ENCODE measurements at places on chromosomes 1 and 21.

GRCh38 chr1:227318016-227318852 is at the start of gene CDC42BPA:
TSS of gene CDC42BPA (minus strand) at chr1:227318492. CDS start at chr1:227317182, 1,310 bp downstream.
- DNase-seq = no peak
- no peak within 1 kb of the TSS for H3K4me3 ChIP-seq
- no peaks in the 10 kb centered on the region for H3K4me1 ChIP-seq
- no peak within 1 kb of the TSS for H3K27ac ChIP-seq
- no peaks in the 10 kb centered on the region for H3K36me3 ChIP-seq

DNA sequence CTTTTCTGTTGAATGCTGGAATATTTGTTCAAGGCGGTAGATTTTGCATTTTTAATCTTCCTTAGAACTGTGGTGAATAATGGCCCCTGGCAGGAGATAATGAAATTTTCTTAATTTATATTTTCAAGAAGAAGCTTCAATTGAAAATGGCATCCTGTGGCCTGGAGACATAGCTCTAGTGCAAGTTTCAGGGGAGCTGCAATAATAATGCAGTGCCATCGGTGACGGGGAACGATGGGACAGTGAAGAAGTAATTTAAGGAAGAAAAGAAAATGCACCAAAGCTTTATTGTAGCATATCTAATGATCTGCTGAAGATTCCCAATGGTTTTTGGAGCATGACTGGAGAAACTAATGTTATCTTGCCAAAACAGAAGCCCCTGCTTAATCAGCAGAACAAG is 128.4 kb downstream of the ADGRL2 start:
- no peak for DNase-seq
- H3K4me1 ChIP-seq = no peaks in the 10 kb centered on the region
- no peak overlapping the region for H3K4me3 ChIP-seq

- H3K36me3 ChIP-seq = peaks cover 55% of the 10 kb centered on the region
- H3K4me3 ChIP-seq = peak overlapping the region; percentile 45
These were observed 14.4 kb downstream of the CD55 start for GRCh38 chr1:207335695-207336363.

GRCh38 chr1:20767271-20767670 is 19.8 kb downstream of the HP1BP3 start:
- peaks cover 85% of the 10 kb centered on the region for H3K36me3 ChIP-seq
- no peak overlapping the region for H3K4me3 ChIP-seq
- no peak for DNase-seq
- H3K27me3 ChIP-seq = no peaks in the 10 kb centered on the region
- H3K4me1 ChIP-seq = no peaks in the 10 kb centered on the region

DNA sequence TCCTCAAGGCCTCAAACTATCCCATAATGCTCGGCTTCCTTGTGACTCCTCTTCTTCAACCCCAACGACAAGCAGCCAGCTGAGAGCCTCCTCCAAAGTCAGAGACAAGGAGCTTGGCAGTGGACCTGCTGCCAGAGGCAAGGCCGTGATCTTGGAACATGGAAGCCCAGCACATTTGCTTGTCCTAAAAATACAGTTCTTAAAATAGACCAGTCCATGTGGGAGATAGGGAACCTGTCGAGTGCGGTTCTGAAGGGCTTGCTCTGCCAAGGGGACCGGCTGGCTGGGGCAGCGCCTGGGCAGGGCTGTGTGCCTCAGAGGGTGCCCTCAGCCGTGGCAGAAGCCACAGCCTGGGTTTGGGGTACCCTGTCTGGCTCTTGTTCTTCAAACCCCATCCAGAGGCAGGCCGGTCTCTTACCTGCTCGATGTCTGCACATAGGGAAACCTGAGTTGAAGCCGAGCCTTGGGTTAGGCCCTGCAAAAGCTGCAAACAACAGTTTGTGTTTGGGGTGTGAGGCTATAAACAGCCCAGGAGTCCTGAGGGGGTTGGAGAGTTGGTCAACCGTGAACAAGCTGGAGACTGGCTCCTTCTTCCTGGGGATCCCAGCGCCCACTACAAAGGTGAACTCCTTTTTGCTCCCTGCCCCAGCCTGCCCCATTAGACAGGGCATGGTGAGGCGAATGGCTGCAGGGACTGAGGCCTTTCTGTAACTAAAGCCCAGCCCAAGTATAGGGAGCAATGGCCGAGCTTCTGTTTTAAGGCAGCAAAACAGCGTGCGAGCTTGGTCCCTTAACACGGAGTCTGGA is 228.8 kb downstream of the CAMTA1 start:
- 0 out of 2 replicates have a peak, but pooled peaks cover 2% of the 10 kb centered on the region for H3K27me3 ChIP-seq
- H3K4me1 ChIP-seq = no peaks in the 10 kb centered on the region
- H3K36me3 ChIP-seq = no peaks in the 10 kb centered on the region
- H3K27ac ChIP-seq = no peak overlapping the region
- H3K4me3 ChIP-seq = no peak overlapping the region
- no peak for DNase-seq

DNA sequence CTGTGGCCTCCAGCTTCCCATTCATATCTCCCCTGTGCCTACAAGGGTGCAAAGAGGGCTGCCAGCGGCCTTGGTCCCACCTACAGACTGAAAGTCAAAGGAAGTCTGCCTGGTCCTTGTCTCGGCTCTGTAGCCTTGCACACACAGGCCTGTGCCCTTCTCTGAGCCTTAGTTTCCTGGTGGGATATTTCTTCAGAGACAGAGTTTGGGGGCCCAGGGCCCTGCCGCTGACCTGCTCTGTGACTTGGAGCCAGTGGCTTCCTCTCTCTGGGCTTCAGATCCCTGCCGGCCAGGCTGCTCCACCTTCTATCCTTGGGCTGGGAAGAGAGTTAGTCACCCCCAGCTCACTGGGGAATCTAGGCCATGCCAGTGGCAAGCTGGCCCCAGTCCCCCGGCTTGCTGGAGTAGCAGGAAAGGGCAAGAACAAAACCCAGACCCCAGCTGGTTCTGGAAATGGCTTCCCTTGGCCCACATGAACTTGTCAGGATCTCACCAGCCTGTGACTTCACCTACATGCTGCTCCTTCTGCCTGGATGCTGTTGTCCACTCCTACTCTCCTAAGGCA is 1.0 kb upstream of the TMEM61 start:
- H3K4me3 ChIP-seq = no peak overlapping the region
- H3K36me3 ChIP-seq = no peaks in the 10 kb centered on the region
- H3K27me3 ChIP-seq = no peaks in the 10 kb centered on the region
- H3K4me1 ChIP-seq = peaks cover 38% of the 10 kb centered on the region
- no peak overlapping the region for H3K27ac ChIP-seq
- no peak for DNase-seq

DNA sequence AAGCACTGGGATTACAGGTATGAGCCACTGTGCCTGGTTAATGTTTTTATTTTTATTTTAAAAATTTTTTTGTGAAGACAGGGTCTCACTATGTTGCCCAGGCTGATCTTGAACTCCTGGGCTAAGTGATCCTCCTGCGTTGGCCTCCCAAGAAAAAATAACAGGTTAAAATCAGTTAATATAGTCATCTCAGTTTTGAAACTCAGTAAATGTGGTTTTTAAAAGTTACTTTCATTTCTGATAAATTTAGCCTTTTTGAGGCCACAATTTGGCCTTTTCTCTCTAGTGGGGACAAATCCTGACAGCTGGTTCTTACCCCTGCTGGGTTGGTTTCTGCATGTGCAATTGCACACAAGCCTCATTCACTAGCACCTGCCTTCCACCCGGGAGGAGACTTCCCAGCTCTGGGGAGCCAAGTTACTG is 13.3 kb downstream of the PMF1 start:
- H3K27me3 ChIP-seq = no peaks in the 10 kb centered on the region
- 0 out of 2 replicates have a peak, but pooled peaks cover 3% of the 10 kb centered on the region for H3K36me3 ChIP-seq
- H3K4me1 ChIP-seq = no peaks in the 10 kb centered on the region
- H3K4me3 ChIP-seq = no peak overlapping the region
- no peak for DNase-seq

DNA sequence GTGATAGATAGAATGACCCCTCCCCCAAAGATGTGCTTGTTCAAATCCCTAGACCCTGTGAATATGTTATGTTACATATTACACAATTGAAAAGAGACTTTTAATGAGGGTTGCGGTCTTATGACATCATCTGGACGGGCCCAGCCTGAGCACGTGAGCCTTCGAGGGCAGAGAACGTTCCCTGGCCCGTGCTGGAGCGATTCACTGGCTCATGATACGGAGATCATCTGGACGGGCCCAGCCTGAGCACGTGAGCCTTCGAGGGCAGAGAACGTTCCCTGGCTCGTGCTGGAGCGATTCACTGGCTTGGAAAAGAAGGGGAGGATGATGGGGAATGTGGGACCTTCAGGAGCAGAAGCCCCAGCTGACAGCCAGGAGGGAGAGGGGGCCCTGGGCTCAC is 34.4 kb upstream of the COL18A1 start:
- no peaks in the 10 kb centered on the region for H3K4me1 ChIP-seq
- no peak for DNase-seq
- no peak overlapping the region for H3K4me3 ChIP-seq
- no peaks in the 10 kb centered on the region for H3K36me3 ChIP-seq

DNA sequence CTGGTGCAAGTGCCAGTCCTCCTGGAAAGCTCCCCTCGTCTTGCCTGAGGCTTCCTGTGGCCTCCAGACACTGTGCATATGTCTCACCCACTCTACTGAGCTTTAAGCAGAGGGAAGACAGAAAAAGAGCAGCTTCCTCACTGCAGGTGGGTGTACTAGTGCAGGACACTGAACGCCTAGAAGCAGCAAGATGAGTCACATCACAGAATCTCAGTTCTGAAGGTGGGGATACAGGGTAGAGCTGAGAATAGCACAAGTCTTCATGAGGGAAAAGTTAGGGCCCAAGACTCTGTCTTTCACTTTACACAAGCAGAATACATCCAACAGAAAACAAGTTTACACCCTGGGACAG is 37.4 kb downstream of the PCAT6 start:
- no peaks in the 10 kb centered on the region for H3K36me3 ChIP-seq
- no peak overlapping the region for H3K4me3 ChIP-seq
- no peaks in the 10 kb centered on the region for H3K27me3 ChIP-seq
- H3K4me1 ChIP-seq = peaks cover 9% of the 10 kb centered on the region
- H3K27ac ChIP-seq = no peak overlapping the region

GRCh38 chr1:35539073-35539823 is 18.0 kb downstream of the KIAA0319L start:
- peaks cover 21% of the 10 kb centered on the region for H3K36me3 ChIP-seq
- peak overlapping the region; percentile 92 for H3K27ac ChIP-seq
- H3K27me3 ChIP-seq = no peaks in the 10 kb centered on the region
- peak; percentile 68 for DNase-seq
- H3K4me3 ChIP-seq = peak overlapping the region; percentile 43
- peaks cover 59% of the 10 kb centered on the region for H3K4me1 ChIP-seq

DNA sequence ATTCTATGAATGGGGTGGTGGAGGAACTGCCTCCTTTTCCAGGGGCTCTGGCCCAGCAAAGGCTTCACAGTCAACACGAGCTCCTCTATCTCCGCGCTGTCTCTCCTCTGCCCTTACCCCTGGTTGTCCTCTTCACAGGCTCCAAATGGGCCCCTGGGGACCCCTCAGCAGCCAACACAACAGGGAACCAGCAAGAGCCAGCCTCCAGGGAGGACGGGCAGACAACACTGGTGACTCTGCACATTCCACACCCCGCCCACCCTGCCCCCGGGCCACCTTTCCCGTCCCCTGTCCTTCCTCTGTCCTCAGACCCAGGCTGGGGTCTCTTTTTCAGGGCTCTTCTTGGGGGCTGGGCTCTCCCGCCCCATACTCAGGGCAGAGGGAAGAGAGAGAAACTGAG is 17.5 kb upstream of the ETV3 start:
- H3K4me1 ChIP-seq = no peaks in the 10 kb centered on the region
- no peak overlapping the region for H3K27ac ChIP-seq
- H3K36me3 ChIP-seq = no peaks in the 10 kb centered on the region
- H3K27me3 ChIP-seq = no peaks in the 10 kb centered on the region
- DNase-seq = no peak
